Aorta (tissue), 5 donors: ENCODE measurements at places on chromosomes 7 and 10.

DNA sequence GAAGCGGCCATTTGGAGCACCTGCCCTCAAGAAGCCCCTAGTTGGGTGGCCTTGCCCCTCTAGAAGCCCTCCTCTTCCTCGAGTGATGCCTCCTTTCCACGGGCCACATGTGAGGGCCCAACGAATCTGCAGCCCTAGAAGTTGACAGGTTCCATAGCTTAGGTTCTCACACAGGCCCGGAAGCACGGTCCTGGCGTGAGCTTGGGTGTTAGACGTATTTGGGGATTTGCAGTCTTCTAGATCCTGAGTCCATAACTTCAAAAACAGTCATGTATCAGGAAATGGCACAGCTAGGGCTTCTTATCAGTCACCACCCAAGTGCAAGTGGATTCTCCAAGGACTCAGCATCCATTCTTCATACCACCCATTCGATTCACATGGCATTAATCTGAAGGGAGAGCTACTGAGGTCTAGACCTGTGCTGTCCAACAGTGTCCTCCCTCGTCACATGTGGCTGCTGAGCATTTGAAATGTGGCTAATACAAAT lies 477 bp upstream of the FBXW4 start:
- H3K27me3 ChIP-seq = no peaks in the 10 kb centered on the region
- peak overlapping the region; percentile 77 for H3K4me3 ChIP-seq
- no peak overlapping the region for H3K27ac ChIP-seq

- H3K4me1 ChIP-seq = no peaks in the 10 kb centered on the region
- H3K36me3 ChIP-seq = no peaks in the 10 kb centered on the region
- H3K27ac ChIP-seq = no peak overlapping the region
- H3K27me3 ChIP-seq = no peaks in the 10 kb centered on the region
Observed at GRCh38 chr10:128642023-128642422, 515.8 kb upstream of the MKI67 start.

- DNase-seq = peak; percentile 33
- no peaks in the 10 kb centered on the region for H3K27me3 ChIP-seq
- peak overlapping the region; percentile 45 for H3K4me3 ChIP-seq
- no peak overlapping the region for H3K27ac ChIP-seq
- H3K36me3 ChIP-seq = no peaks in the 10 kb centered on the region
Observed at GRCh38 chr7:57868771-57869483, 418.9 kb downstream of the ZNF716 start.

GRCh38 chr10:52314822-52315552 lies 906 bp downstream of the DKK1 start:
- H3K36me3 ChIP-seq = no peaks in the 10 kb centered on the region
- H3K4me1 ChIP-seq = no peaks in the 10 kb centered on the region
- no peaks in the 10 kb centered on the region for H3K27me3 ChIP-seq
- no peak overlapping the region for H3K4me3 ChIP-seq

- no peak for DNase-seq
- H3K27ac ChIP-seq = no peak overlapping the region
Observed at GRCh38 chr10:122986335-122986734, 6.1 kb downstream of the PSTK start.

DNA sequence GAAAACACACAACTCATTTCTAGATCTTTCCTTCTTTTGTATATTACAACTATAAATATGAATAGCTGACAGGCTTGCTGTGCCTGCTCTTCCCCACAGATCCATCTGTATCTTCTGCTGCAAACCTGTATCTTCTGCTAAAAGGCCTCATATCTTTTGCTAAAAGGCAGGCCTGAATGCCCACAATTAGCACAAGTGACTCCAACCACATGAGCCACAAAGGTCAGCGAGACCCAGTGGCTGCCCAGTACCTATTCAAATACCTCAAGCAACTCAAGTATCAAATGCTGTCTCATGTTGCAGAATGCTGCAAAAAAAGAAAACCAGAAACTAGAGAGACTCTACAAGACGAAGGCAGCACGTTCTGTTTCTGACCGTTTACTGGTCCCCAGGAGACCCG lies 54.5 kb upstream of the ATP6V0A4 start:
- no peaks in the 10 kb centered on the region for H3K27me3 ChIP-seq
- no peak overlapping the region for H3K4me3 ChIP-seq
- H3K36me3 ChIP-seq = peaks cover 5% of the 10 kb centered on the region
- H3K27ac ChIP-seq = no peak overlapping the region
- no peak for DNase-seq
- H3K4me1 ChIP-seq = no peaks in the 10 kb centered on the region

- H3K36me3 ChIP-seq = no peaks in the 10 kb centered on the region
- no peak overlapping the region for H3K4me3 ChIP-seq
- no peaks in the 10 kb centered on the region for H3K27me3 ChIP-seq
- no peak for DNase-seq
- no peaks in the 10 kb centered on the region for H3K4me1 ChIP-seq
Observed at GRCh38 chr7:34333184-34333583, 324.8 kb upstream of the NPSR1 start.

GRCh38 chr7:155591055-155591775 lies 44.9 kb upstream of the CNPY1 start:
- no peaks in the 10 kb centered on the region for H3K4me1 ChIP-seq
- H3K36me3 ChIP-seq = no peaks in the 10 kb centered on the region
- H3K27me3 ChIP-seq = no peaks in the 10 kb centered on the region
- no peak overlapping the region for H3K27ac ChIP-seq
- H3K4me3 ChIP-seq = no peak overlapping the region
- DNase-seq = no peak

DNA sequence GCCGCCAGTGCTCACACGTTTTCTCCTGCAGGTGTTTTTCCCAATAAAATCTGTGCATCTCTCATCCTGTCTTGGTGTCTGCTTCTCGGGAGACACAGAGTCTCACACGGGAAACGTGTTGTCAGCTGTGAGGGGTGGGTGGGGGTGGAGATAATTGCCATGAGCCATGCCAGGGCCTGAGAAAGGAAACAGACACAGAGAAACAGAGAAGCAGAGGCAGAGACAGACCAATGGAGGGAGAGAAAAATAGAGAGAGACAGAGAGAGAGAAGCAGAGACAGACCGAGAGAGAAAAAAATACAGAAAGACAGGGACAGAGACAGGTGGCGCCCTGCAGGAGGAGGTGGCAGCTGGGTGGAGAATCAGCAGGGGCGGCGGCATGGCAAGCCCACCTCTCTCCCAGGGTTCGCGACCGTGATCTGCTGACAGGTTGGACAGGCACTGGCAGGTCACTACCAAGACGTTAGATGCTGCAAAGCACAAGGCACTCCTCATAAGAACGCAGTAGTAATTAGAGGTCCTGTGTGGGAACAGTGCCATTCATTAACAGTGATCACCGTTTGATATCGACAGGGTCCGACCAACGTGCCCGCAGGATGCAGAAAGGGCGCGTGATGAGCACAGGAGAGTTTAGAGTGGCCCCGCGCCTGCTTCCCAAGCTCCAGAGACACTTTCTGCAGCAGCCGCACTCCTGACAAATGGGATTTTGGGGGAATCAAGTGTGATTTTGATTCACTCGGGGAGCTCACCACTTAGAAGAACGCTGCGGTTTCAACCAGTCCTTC lies 70.5 kb upstream of the INSIG1 start:
- H3K27ac ChIP-seq = no peak overlapping the region
- no peaks in the 10 kb centered on the region for H3K27me3 ChIP-seq
- DNase-seq = peak; percentile 54

GRCh38 chr10:98469001-98469931 lies 22.5 kb upstream of the HPS1 start:
- H3K36me3 ChIP-seq = no peaks in the 10 kb centered on the region
- no peaks in the 10 kb centered on the region for H3K27me3 ChIP-seq
- H3K27ac ChIP-seq = no peak overlapping the region
- no peaks in the 10 kb centered on the region for H3K4me1 ChIP-seq
- no peak for DNase-seq

GRCh38 chr7:108280136-108280535 lies 150.0 kb upstream of the LAMB4 start:
- H3K4me1 ChIP-seq = no peaks in the 10 kb centered on the region
- no peak overlapping the region for H3K27ac ChIP-seq
- no peak overlapping the region for H3K4me3 ChIP-seq
- no peaks in the 10 kb centered on the region for H3K36me3 ChIP-seq
- no peaks in the 10 kb centered on the region for H3K27me3 ChIP-seq

- no peak overlapping the region for H3K4me3 ChIP-seq
- no peak overlapping the region for H3K27ac ChIP-seq
- no peaks in the 10 kb centered on the region for H3K36me3 ChIP-seq
Observed at GRCh38 chr7:138009350-138009653, 7.4 kb upstream of the CREB3L2 start.

- no peak overlapping the region for H3K27ac ChIP-seq
- H3K4me3 ChIP-seq = no peak overlapping the region
- H3K27me3 ChIP-seq = no peaks in the 10 kb centered on the region
- no peak for DNase-seq
Observed at GRCh38 chr10:551373-552252, 137.9 kb downstream of the DIP2C start.

DNA sequence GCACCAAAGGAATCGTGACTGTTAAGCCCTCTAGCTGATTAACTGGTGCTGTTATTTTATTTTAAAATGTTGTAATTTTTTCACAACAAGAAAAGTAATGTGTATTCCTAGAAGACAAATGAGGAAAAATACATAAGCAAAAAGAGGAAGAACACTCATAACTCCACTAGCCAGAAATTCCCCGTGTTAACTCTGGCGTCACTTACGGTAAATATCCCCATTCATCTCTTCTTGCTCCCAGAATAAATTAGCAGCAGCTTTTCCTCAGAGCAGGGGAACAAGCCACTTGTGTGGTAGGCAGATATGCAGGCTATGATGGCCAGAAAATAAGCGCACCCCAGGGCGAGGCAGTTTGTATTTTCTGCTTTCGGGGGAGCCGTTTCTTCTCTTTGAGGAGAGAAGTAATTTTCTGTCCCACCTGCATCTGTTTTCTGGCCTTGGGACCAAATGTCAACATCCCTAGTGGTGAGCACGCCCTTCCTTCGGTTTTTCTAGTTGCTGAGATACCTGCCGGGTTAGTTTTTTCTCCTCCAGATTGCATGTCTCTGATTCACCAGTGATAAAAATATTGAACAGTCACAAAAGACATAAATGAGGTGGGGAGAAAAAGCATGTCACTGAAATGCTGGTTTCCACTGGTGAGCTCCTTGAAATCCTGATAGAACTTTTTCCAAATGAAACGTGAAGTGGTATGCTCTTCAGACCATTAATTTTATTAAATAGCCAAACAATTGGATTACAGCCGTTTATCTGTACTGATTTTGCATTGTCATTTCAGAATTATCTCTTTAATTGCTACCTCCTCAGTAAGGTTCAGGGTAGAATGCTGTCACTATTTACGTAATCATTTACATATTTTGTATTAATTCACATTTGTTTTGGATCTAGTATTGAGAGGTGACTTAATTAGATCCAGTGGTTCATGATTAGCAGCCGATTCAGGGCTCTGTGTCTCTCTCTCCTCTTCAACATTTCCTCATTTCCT lies 268.1 kb downstream of the CAMK1D start:
- no peaks in the 10 kb centered on the region for H3K4me1 ChIP-seq
- no peak for DNase-seq
- H3K36me3 ChIP-seq = no peaks in the 10 kb centered on the region
- H3K27ac ChIP-seq = no peak overlapping the region

- no peaks in the 10 kb centered on the region for H3K36me3 ChIP-seq
- DNase-seq = no peak
- no peaks in the 10 kb centered on the region for H3K27me3 ChIP-seq
- no peak overlapping the region for H3K4me3 ChIP-seq
Observed at GRCh38 chr10:85067955-85068354, 739.6 kb downstream of the CCSER2 start.

GRCh38 chr10:35424680-35425285 lies 88.5 kb downstream of the CCNY start:
- no peak overlapping the region for H3K4me3 ChIP-seq
- H3K27me3 ChIP-seq = no peaks in the 10 kb centered on the region
- H3K27ac ChIP-seq = no peak overlapping the region
- H3K36me3 ChIP-seq = no peaks in the 10 kb centered on the region

DNA sequence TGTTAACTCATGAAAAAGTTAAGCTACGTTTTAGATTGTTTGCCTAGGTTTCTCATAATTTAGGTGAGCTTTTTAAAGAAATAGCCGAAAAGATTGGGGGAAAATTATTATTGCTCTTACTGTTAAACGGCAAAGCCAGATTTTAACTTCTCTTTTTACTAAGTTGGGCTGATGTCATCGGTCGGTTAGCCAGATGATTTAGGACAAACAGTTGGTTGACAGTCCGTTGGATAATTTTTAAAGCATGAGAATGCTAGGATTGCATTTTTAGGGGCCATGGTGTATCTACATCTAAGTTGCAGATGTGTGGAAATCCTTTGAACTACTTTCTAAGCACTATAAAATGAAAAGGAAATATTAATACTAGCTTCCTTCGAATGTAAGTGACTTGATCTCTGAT lies 280.9 kb upstream of the AKR1E2 start:
- no peaks in the 10 kb centered on the region for H3K36me3 ChIP-seq
- no peak for DNase-seq
- no peak overlapping the region for H3K4me3 ChIP-seq
- no peaks in the 10 kb centered on the region for H3K27me3 ChIP-seq

DNA sequence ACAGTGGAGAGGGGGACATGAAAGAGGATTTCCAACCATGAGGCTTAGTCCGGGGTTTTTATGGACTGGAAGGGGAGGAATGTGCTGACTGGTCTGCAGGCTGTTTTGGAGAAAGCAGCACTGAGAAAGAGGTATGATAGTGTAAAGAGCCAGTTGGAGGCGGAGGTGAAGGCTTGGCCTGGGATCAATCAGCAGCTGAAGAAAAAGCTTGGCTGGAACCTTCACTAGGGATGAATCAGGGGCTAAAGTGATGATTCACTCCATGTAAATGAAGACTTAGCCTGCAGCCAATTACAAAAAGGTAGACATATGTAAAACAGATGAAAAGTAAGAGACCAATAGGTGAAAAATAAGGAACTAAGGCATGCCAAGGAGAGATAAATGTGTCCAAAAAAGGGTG lies 1382.6 kb downstream of the GATA3 start:
- no peaks in the 10 kb centered on the region for H3K36me3 ChIP-seq
- no peak overlapping the region for H3K27ac ChIP-seq
- H3K4me3 ChIP-seq = no peak overlapping the region
- no peaks in the 10 kb centered on the region for H3K4me1 ChIP-seq

- H3K36me3 ChIP-seq = no peaks in the 10 kb centered on the region
- H3K27ac ChIP-seq = no peak overlapping the region
- H3K4me3 ChIP-seq = no peak overlapping the region
- DNase-seq = no peak
- no peaks in the 10 kb centered on the region for H3K4me1 ChIP-seq
Observed at GRCh38 chr7:130461272-130461671, 20.5 kb upstream of the CEP41 start.
